CD4-positive, alpha-beta T cell treated with Interleukin-2 at 100 ng/mL for 4 hours (primary cell): ENCODE measurements at places on chromosomes 5 and 9.

DNA sequence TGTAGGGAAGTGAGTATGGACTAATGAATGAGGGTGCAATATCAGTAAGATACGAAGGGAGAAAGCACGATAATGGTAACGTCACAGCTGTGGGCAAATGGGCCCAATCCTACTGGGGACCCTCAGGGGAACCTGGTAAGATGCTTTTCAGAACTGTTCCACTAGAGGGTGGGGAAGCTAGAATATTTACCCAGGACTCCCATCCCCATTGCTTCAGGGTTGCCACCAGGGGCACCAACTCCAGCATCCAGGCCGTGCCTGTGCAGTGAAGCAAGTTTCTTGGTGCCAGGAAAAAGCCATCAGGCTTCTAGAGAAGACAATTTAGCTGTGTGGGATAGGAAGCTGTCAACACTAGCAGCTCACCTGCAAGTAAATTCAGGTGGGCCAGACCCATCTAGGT, 409.3 kb downstream of the AGTPBP1 start:
- DNase-seq: no peak

- DNase-seq: no peak
Observed at GRCh38 chr9:77744841-77745430, 96.8 kb upstream of the GNA14 start.

- DNase-seq: no peak
Observed at GRCh38 chr5:155136216-155136850, 122.8 kb downstream of the KIF4B start.

GRCh38 chr5:17944046-17944445, 309.8 kb downstream of the TAF11L14 start:
- DNase-seq: no peak

DNA sequence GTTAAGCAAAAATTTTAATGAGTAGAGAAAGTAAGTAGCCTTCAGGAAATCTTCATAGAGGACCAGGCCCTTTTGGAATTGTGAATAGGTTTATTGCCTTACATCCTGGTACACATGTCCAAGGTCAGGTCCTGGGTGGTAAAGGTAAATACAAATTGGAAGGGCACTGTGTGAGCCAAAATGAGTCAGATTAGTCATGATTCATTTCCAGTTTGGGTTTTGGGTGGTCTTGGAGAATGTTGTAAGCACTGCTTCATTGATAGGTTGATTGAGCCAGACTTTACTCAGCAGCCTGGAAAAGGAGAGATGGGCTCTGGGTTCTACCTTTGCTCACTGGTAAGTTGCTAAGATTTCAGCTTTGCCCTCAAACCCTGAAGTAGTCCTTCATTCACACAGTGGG, 82.5 kb upstream of the ZNF169 start:
- no peak for DNase-seq
